ENCODE measurements at places on chromosomes 16 and 17.

DNA sequence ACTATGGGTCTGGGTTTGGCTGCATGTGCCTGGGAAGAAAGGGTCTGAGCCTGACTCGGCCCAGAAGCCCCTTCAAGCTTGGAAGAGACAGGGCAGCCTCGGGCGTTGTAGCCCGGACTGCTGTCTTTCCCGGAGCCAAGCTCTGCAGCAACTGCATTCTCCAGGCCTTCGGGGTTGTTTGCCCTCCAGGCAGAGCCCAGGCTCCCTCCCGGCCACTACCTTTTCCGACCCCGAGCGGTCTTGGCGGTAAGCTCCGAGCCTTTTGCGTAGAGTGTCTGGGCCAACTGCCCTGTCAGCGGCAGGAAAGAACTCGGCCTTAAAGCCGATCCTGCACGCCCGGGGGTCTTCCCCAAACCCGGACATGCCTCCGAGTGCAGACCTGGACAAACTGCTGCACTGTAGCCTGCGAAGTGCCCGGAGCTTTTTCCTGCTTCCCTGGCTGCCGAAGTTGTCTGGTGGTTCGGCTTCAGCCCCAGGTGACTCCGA is 1.3 kb downstream of the LHX1 start:
- no peak for DNase-seq

- DNase-seq: no peak
These were observed 41.4 kb upstream of the BHLHA9 start for GRCh38 chr17:1228781-1229348.

DNA sequence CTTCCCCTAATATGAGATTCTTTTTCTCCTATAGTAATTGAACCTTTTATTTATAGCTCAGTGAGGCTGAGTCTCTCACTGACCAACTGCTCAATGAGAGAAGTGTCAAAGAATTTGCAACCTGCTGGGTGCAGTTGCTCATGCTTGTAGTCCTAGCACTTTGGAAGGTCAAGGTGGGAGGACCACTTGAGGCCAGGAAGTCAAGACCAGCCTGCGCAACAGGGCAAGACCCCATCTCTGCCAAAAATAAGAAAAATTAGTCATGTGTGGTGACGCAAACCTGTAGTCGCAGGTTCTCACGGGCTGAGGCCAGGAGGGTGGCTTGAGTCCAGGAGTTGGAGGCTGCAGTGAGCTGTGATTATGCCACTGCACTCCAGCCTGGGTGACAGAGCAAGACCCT is 30.9 kb upstream of the CRYBA1 start:
- no peak for DNase-seq

DNA sequence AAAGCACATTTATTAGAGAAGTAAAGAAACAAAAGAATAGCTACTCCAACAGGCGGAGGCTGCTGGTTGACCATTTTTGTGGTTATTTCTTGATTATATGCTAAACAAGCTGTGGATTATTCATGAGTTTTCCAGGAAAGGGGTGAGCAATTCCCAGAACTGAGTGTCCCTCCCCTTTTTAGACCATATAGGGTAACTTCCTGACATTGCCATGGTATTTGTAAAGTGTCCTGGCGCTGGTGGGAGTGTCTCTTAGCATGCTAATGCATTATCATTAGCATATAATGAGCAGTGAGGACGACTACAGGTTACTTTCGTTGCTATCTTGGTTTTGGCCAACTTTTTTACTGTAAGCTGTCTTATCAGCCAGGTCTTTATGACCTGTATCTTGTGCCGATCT is 12.2 kb upstream of the HS3ST4 start:
- DNase-seq: no peak

- DNase-seq: no peak
These were observed 14.8 kb upstream of the AURKB start for GRCh38 chr17:8224891-8225812.

GRCh38 chr17:13400491-13400890 is 201.2 kb downstream of the HS3ST3A1 start:
- no peak for DNase-seq

- DNase-seq: no peak
These were observed 16.4 kb upstream of the METRNL start for GRCh38 chr17:83062818-83063671.

GRCh38 chr17:9488556-9488955 is 87.1 kb downstream of the STX8 start:
- DNase-seq: no peak

DNA sequence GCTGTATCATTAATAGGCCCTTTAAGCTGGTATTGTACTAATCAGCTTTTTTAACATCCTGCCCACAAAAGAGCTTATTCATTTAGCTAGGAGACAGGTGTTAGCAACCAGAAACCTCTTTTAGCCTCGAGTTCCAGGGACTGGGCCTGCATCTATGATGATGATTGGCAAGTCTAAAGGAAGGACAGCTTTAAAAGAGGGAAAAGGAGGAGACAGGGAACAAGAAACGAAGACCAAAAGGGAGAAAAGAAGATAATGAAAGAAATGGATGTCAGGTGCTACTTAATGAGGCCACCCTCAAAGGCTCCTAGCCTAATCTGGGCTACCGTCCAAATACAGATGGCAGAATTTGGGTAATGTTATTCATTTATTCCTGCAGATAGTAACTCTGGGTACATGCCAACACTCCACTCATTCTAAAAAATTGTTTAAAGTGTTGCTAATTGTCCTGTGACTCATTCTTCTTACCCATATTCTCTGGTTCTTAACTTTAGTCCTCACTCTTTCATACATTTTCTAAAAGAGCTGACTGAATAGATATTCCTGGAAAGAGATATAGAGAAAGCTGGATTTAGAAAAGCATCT is 18.7 kb upstream of the RFFL start:
- DNase-seq: no peak

- no peak for DNase-seq
These were observed 60.6 kb downstream of the C16orf82 start for GRCh38 chr16:27127308-27127707.

DNA sequence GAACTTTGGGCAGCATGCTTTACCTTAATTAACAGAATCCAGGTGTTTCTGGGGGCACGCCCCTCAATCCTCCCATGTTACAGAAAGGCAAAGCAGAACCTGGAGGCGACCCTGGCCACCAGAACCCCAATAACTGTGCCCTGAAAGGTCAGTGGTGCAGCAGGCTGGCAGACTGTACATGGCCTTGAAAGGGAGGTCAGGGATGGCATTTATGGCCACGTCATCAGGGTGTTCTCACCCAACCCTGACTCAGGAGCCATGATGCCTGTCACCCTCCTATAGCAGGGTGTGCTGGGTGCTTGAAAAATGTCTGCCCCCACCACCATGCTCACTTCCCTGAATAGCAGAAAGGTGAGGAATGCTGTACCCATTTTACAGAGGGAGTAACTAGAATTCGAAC is 177.7 kb downstream of the TMEM132E start:
- DNase-seq: no peak

GRCh38 chr16:63096857-63097256 is 1060.6 kb upstream of the CDH8 start:
- no peak for DNase-seq

GRCh38 chr17:36723459-36724025 is 122.2 kb downstream of the MRM1 start:
- no peak for DNase-seq

DNA sequence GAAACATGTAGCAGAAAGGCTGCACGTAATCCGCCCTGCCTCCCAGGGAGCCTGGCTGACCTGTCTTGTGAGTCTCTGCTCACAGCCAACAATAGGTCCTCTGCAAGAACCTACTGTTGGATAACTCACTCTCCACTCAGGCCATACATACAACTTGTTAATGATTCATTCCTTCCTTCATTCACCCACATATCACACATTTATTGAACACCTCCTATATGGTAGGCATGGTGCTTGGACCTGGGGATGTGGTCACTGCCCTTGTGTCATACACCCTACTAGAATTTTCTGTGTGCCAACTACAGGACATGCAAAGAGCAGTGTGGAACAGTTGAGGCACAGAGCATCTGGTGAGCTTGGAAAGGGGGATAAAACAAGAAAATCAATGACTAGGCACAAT is 28.1 kb upstream of the HNF1B start:
- no peak for DNase-seq

GRCh38 chr17:5128905-5129535 is 13.2 kb downstream of the USP6 start:
- DNase-seq: no peak

- peak; percentile 39 for DNase-seq
These were observed 29.4 kb downstream of the COG7 start for GRCh38 chr16:23423496-23424049.

DNA sequence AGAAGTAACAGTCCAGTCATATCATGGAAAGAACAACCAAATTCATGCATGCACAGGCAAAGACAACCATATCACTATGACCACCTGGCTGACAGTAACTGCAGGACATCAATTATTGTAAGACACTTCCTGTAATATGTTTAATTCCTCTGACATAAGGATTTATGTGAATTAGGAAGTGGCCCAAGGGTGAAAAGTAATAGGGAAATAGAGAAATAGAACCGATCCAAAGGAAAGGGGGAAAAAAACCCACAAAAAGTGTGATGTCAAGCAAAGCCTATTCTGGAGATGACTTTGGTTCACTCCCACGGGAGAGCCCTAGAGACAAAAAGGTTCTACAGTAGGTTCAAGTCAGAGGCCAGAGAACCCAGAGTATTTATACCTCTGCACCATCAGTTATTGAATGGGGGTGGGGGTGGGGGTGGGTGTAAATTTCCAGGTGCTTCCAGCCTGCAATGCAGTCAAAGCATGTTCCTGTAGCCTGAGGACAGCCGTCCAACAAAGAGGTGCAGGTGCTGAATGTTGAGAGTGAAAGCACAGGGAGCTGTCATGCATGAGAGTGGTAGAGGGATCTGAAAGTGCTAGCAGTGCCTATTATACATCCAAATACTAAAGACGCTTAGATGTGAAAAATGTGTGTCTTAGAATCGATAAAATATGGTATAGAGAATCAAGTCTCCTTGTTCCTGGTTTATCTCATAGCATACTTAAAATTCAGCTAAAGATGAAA is 95.6 kb upstream of the HLF start:
- no peak for DNase-seq

- DNase-seq: no peak
These were observed 55.1 kb downstream of the EMP2 start for GRCh38 chr16:10525214-10525825.

- no peak for DNase-seq
These were observed 122.3 kb downstream of the ABCC1 start for GRCh38 chr16:16071631-16072244.

GRCh38 chr16:22788193-22788530 is 25.8 kb upstream of the HS3ST2 start:
- DNase-seq: no peak

DNA sequence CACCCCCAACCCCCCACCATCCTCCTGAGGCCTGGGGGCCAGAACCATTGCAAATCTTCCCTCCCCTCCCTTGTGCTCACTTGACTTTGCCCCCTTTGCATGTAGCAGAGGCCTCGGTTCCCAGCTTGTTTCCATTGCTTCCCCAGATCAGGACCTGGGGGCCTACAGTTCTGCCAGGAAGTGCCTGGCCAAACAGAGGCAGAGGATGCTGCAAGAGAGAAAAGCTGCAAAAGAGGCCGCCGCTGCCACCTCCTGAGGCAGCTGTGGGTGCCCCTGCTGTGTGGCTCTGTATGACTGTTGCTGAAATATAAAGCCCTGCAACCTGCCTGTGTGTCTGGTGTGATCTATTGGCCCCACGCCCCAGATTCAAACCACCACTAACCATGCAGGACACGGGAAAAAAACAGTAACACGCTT is 2.3 kb downstream of the NDUFB10 start:
- no peak for DNase-seq

- no peak for DNase-seq
These were observed 54.5 kb downstream of the NKD1 start for GRCh38 chr16:50602531-50603205.

DNA sequence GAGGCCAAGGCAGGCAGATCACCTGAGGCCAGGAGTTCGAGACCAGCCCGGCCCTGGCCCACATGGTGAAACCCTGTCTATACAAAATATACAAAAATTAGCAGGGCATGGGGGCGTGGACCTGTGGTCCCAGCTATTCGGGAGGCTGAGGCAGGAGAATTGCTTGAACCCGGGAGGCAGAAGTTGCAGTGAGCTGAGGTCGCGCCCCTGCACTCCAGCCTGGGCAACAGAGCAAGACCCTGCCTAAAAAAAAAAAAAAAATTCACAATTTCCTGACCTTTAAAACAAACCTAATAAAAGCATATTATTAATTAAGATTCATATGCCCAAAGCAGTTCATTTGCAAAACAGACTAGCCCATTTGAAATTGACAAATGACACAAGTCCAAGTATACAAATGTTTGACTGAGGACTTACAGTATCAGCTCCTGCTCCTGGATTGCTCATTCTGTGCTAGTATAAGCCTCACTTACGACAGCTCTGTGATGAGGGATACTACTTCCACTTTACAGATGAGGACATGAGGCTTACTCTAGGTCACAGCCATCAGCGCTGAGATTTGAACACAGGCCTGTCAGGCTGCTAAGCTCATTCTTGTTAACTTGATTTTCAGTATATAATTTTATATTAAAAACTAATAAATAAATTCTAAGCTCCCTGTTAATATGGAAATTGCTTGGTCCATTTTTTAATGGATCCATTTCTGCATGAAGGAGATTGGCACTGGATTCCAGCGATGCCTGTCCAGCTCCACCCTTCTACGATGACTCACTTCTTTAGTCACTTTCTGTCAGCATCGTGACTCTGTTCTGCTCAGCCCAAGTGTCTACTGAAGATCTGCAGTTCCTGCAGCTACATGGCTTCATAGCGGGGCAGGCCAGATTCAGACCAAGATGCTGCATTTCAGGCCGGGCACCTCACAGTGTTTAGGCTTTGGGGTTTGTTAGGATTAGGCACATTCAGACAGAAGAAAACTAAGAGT is 88.2 kb downstream of the WDR59 start:
- no peak for DNase-seq

DNA sequence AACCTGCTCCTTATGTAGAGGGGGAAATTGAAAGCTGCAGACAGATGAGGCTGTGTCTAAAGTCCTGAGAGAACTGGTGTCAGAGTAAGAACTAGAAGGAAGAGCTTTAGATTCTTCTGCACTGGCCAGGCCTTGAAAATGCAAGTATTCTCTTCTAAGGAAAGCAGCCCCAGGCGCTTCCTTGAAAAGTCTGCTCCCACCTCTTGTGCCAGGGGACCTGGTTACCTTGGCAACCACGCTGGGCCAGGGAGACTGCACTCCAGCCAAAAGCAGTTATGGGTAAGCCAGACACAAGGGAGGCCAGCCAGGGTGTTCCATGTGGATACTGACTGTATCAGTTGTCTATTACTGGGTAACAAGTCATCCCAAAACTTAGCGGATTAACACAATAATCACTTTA is 228.6 kb upstream of the SDK2 start:
- DNase-seq: no peak

DNA sequence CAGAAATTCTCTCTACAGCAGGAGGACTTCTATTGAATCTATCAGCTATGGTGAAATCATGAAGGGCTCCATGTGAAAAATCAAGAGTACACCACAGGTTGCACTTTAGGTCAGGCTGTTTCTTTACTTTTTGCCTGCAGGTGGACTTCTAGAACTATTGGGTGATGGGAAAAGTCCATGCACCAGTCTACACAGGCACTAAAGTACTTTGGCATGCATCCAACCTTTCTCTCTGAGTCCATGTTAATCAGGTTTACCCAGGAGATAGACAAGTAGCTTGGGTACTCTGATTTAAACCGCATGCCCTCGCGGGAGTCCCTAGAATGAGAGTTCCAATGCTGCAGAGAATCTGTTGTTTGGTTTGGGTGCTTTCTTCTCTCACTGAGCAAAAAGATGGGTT is 9.1 kb upstream of the ANKFN1 start:
- no peak for DNase-seq

Data from NCI-H2081 treated with DMSO at 0.1 percent for 48 hours (cell line).